ENCODE measurements at places on chromosomes 3 and 15. TPM values are rescaled to one million over a fixed set of nuclear protein-coding genes. Genes with fewer than 3 reads are reported as not detected.

DNA sequence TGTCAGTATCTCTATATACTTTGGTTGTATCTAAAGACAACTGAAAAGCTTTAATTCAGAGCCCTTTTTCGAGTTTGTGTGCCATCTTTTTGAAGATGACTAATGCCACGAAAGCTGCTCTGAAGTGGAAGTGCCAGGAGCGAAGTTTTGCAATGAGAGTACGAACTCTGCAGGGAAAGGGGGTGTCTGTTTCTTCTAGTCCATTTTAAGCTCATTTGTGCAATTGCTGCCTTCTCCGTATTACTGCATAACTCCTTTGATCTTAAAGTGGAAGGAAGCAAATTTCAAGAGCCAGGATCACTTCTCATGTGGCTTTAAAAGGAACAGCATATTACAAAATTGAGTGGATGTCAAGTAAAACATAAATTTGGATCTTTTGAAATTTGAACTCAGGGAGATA lies 245.3 kb downstream of the FEZF2 start:
- H3K4me1 ChIP-seq, result no peaks in the 10 kb centered on the region
- ATAC-seq, result peak; percentile 74
- H3K27me3 ChIP-seq, result no peaks in the 10 kb centered on the region
- no peaks in the 10 kb centered on the region for H3K36me3 ChIP-seq
- no peak overlapping the region for H3K4me3 ChIP-seq

- H3K27me3 ChIP-seq, result no peaks in the 10 kb centered on the region
- no peak for ATAC-seq
- H3K4me3 ChIP-seq, result peak overlapping the region; percentile 15
Observed at GRCh38 chr3:57896031-57896430, 112.2 kb upstream of the FLNB start.

- peaks cover 2% of the 10 kb centered on the region for H3K4me1 ChIP-seq
- peak; percentile 78 for ATAC-seq
- H3K27ac ChIP-seq, result peak within 1 kb of the TSS; percentile 99
- H3K27me3 ChIP-seq, result no peaks in the 10 kb centered on the region
- peak within 1 kb of the TSS; percentile 63 for H3K4me3 ChIP-seq
Observed at GRCh38 chr3:122794779-122795673, at the start of gene SLC49A4. Gene SLC49A4 (plus strand): TSS chr3:122795069. CDS start chr3:122795193, 124 bp downstream.

- no peak for ATAC-seq
- no peak overlapping the region for H3K27ac ChIP-seq
- H3K4me3 ChIP-seq, result no peak overlapping the region
- H3K4me1 ChIP-seq, result no peaks in the 10 kb centered on the region
- H3K36me3 ChIP-seq, result no peaks in the 10 kb centered on the region
- no peaks in the 10 kb centered on the region for H3K27me3 ChIP-seq
Observed at GRCh38 chr15:90915808-90916440, 12.8 kb downstream of the MAN2A2 start.

GOLGA8M gene
- total RNA-seq, result 1.9 TPM

Measured in gastroesophageal sphincter (tissue), 4 donors.